ENCODE measurements at places on chromosomes 13 and 19. TPM values are rescaled to one million over a fixed set of nuclear protein-coding genes. Genes with fewer than 3 reads are reported as not detected.

Gene OR7D4
- total RNA-seq: not detected

Gene SYT3
- not detected for total RNA-seq

Gene ZNF382
- total RNA-seq: 5.2 TPM

Gene PMIS2
- not detected for total RNA-seq
